ENCODE measurements at places on chromosomes 12 and 14.

DNA sequence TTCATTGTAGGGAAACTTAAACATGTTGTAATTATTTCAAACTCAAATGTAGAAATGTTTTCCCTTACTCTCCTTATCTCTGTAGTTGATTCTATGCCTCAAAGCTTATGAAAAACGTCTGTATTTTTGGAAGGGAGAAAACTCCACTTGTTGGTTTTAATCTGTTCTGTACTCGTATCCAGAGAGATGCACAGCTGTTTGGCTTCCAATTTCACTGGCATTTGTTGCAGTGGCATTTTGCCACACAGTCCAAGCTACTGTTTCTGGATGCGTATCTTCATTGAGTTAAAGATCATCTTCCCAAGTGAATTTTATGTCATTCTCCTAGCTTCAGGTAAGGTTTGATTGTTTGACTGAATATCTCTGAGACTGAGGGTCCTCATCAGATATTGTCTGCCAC, 481.4 kb downstream of the TRHDE start:
- no peak for DNase-seq

GRCh38 chr12:121004253-121004815, 12.0 kb downstream of the C12orf43 start:
- no peak for DNase-seq

DNA sequence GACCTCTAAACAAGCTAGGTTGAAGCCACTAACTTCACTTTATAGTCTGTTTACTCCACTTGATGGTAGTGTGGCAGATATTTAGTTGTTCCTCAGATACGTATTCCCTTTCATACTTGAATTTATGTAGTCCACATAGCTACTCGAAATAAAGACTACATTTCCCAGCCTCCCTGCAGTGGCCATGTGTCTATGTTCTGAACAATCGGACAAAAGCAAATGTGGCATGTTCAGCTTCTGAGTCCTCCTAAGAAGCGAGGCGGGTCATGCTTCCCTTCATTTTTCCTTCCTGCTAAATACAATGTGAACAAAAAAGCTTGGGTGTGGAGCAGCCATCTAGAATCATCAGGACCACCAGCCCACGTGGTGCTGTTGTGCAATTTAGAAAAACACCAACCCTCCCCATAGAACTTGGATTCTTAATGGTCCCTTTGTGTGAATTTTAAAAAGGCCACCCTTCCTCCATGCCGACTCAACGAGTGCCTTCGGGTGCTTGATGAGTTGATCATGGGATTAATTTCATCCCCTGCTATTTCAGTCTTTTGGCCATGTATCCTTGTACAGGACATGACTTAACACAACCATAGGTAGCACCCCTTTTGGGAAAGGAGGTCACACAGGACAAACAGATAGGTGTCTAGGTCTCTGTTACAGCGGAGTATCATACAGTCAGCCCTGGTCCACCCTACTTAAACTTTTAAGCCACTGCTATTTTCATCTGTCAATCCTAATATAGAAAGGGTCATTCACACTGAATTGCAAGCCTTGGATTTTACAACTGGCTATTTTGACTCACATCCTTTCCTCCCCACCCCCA, 60.7 kb downstream of the ZFC3H1 start:
- no peak for DNase-seq

DNA sequence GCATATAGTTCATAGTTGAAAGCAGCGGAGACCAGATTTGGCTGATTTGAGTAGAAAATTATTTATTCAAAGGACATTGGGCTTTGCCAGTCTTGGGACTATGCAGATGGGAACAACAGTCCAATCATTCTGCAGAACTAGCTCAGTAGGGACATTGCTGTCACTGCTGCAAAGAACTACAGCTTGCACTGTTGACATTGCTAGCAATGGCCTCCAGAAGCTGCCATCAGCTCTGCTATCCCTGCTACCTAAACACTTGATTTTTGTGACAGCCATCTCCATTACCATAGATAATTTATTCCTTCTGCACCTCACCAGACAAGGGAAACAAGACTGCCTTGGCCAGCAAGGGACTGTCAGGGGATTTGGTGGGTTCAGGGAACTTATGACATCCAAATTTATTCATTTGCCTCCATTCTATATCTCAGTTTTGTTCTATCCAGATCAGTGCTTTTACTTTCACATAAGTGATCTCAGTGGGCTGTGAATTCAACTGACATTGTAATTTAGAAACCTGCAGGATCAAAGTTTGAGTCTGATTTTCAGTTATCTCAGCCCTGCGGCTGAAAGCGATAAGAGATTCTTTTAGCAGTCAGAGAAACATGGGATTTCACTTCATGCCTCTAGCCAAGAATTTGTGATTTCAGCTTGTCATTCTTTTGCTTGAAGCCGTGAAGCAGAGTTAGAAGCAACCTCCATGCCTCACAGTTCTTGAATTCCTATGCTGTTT, 136.7 kb upstream of the FBXO33 start:
- peak; percentile 12 for DNase-seq

GRCh38 chr14:95733212-95733611, 19.3 kb upstream of the TCL1A start:
- DNase-seq = no peak

DNA sequence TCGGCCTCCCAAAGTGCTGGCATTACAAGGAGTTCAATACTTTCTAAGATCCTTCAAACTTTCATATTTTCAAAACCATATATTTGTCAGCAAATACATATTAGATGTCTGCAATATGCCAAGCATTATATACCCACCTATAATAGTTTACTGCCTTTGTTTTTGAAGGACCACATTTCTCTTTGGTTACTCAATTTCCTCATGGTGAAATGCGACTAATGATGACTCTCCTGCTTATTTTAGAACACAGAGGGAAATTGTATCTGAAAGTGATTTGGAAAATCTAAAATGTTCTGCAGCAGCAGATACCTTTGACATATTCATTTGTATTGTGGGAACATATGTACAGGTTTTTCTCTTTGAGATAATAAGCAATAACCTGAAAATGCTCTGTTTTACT, 2.7 kb upstream of the CNTN1 start:
- DNase-seq = no peak

DNA sequence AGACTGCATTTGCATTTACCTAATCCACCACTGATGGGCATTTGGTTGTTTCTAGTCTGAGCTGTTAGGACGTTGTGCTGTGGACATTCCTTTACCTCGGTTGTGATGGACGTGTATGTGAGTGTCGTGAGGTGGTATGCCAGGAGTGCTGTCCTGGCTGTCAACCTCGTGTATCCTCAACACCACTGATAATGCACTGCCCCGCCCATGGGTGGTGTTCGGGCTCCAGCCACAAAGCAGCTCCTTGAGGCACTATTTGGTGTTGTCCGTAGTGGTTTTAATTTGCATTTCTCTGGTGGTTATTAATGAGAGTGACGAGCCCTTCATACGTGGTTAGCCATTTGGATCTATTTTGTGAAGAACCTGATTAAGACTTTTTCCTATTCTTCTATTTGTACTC, 87.6 kb downstream of the PPP2R5C start:
- DNase-seq = peak; percentile 48

GRCh38 chr12:109109746-109110350, 6.5 kb upstream of the ACACB start:
- DNase-seq = no peak

DNA sequence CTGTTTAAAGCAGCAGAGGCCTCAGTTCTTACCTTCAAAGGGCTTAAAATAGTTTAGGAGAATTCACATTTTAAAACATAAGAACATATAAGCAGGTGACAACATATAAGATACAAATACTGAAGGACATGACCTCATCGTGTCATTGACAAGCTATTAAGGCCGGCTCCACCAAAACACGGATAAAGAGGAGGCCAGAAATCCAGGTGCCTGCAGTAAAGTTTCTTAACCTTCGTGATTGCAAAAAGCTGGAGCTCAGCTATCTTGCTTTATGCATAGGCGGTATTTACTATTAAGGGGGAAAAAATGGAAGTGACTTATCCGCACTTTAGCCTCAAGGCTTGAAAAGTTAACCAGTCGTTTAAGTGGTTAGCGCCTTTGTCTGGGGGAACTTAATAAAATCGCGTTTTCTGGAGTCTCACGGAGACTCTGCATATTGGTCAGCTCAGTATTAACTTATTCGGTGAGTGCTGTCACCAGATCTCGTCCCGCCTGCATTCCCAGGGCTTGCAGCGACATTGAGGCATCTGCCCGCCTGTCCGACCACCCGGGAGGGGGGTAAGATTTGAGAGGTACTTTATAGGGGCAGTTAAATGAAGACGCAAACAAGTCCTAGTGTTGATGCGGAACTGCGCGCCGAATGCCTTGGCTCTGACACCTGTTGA, 1.1 kb upstream of the SP1 start:
- peak; percentile 77 for DNase-seq

DNA sequence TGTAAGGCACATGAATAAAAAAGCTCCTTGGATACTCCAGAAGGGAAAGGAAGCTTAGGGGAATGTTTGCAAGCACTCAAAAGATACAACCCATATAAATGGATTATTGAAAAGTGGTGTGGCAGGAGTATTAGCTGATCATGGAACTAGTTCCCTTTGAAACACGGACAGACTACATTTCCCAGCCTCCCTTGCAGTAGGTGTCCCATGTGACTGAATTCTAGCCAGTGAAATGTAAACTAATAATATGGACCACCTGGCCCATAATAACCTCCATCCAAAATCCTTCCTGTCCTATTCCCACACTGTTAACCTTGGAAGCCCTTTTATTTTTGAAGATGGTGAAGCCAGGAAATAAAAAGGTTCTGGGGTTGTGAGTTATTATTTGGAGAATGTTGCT, 242.3 kb downstream of the SUDS3 start:
- no peak for DNase-seq

GRCh38 chr12:19165451-19165850, 35.9 kb downstream of the PLEKHA5 start:
- no peak for DNase-seq

DNA sequence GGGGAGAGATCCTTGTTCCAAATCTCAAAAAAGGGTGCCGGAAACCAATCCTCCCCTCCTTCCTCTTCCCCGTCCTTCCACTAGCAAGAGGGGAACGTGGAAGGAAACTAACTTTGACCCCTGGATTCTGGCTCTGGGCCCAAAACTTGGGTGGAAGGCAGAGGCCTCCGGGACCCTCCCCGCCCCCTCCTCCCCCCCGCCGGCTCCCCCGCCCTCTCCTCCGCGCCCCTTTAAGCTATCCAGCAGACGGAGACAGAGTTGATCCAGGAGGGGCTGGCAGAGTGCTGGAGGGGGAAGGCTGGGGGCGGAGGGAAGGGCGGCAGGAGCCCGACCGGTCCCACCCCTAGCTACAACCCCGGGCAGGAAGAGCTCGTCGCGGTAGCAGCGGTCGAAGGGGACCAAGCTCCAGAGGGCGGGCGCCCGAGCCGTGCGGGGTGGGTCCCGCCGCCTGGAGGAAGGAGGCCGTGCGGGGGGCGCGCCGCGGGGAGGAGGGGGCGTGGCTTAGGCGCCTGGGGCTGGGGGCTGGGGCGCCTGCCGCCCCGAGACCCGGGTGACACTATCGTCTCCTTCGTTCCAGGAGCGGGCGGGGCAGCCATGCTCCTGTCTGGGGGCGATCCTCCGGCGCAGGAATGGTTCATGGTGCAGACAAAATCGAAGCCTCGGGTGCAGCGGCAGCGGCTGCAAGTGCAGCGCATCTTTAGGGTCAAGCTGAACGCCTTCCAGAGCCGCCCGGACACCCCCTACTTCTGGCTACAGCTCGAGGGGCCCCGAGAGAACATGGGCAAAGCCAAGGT, at the start of gene NYNRIN:
Gene NYNRIN, plus strand, starts transcription at position 351 of the 794 bp plus-strand sequence. Its CDS starts 244 bp downstream, at position 595.
- no peak for DNase-seq

All from OCI-M1 (cell line).